Putamen (tissue), 1 donor: ENCODE measurements at places on chromosomes 5 and 9.

GRCh38 chr5:125408448-125409233 lies 662.2 kb upstream of the ZNF608 start:
- no peak for DNase-seq

- DNase-seq = no peak
These were observed 27.0 kb upstream of the ALDOB start for GRCh38 chr9:101462558-101462957.

DNA sequence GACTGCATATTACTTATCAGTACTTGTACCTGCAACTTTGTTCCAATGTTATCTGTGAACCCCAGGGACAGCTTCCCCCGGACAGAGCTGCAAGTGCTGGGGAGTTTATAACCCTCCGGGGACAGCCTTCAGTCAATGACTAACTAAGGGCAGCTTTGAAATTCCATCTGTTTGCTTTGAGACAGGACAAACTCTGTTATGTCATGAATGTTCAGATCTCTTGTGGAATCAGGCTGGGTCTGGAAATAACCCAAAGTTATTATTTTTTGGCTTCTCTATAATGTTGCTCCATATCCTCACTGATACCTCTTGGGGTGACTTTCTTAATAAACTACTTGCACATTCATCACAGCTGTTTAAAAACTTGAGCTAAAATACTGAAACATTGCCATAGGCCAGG lies 617.5 kb upstream of the TLE4 start:
- DNase-seq = no peak

GRCh38 chr9:88085476-88085875 lies 52.8 kb downstream of the SPATA31C2 start:
- DNase-seq = no peak

DNA sequence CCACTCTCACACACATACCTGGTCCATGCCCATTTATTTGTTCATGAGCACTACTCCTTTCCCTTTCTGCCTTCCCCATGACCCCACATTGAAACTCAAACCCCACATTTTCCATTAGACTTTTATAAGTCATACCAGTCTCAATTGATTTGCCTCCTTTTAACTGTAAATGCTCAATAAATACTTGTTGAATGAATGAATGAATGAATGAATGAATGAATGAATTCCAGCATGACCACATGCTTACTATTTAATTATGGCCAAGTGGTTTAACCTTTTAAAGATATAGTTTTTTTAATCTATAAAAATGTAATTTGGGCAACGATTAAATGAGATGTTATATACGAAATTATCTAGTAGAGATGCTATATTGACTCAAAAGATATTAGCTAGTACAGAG lies 54.1 kb upstream of the GRAMD2B start:
- DNase-seq = no peak

GRCh38 chr5:42600441-42600840 lies 156.2 kb upstream of the CCDC152 start:
- DNase-seq = no peak

GRCh38 chr9:111613436-111614040 lies 14.1 kb upstream of the PTGR1 start:
- DNase-seq = no peak
